GM10248 (cell line): ENCODE measurements at places on chromosomes 13 and 19.

GRCh38 chr19:42693760-42694350 is 46.4 kb downstream of the PSG3 start:
- peak; percentile 26 for DNase-seq

GRCh38 chr19:1355568-1356507 is 27.9 kb upstream of the NDUFS7 start:
- peak; percentile 42 for DNase-seq

- DNase-seq = peak; percentile 61
These were observed 10.2 kb downstream of the C19orf12 start for GRCh38 chr19:29704562-29705558.

DNA sequence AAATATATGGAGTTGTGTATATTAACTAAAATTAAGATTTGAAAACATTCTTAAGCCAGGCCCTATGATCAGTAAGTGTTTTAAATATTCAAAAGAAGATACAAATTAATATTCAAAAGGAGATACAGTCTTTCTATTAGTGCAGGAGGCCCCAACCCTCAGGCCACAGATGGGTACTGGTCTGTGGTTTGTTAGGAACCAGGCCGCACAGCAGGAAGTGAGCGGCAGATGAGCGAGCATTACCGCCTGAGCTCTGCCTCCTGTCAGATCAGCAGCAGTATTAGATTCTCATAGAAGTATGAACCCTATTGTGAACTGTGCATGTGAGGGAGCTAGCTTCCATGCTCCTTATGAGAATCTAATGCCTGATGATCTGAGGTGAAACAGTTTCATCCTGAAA is 232.9 kb downstream of the FOXO1 start:
- no peak for DNase-seq

DNA sequence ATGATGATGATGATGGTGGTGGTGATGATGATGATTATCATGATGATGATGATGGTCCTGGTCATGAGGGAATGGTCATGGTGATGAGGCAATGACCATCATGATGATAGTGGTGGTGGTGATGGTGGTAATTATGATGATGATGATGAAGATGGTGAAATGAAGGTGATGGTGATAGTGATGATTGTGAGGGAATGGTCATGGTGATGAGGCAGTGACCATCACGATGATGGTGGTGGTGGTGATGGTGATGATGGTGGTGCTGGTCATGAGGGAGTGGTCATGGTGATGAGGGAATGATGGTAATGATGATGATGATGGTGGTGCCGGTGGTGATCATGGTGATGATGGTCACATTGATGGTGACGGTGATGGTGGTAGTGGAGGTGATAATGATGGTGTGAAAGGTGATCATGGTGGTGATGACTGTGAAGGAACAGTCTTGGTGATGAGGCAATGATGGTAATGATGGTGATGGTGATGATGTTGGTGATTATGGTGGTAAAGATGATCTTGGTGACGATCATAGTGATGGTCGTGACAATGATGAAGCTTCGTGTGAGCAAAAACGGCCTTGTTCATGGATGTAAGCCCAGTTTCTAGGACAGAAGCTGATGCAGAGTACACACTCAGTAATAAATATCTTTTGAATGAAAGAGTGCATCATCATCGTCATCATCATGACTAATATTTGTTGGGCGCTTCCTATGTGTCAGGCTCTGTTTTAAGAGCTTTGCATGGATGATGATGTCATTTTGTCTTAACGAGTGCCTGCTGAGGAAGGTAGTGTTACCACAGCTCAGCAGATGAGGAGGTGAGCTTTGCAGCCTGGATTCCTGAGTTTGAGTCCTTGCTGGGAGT is 17.3 kb downstream of the SBK2 start:
- DNase-seq = no peak

DNA sequence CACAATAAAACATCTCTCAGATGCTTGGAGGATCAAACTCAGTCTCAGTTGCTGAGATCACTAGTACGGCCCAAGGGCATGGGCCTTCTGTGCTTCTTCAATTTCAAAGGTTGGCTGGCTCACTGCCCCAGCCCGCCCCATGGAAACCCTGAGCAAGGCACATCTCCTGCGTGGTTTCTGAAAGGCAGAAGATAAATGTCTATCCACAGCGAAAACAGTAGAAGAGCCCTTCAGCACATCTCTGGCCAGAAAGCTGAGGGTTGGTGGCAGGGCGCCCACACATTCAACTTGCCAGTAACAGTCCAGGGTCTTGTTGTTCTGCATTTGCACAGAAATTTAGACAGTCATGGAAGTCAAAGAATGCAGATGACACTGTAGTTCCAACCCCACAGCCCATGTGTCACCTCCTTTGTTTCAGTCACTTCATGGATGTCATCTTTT is 24.0 kb upstream of the KATNAL1 start:
- no peak for DNase-seq

- DNase-seq = no peak
These were observed 9.0 kb downstream of the PPP1R14A start for GRCh38 chr19:38247126-38247525.

DNA sequence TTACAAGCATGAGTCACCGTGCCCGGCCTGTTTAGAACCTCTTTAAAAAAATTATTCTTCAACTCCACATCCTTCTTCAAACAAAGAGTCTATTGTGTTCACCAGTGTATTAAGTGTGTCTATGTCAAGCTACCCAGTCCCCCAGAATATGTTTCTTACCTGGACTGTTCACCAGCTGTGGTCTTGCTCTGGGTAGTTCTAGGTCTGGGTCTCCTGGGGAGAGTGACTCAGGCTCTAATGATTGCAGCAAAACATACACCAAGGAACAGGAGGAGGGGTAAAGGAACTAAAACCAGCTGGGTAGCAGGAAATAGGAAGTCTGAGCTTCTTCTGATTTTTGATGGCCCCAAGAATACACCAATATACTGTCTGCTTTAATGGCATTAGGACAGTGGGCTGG is at the start of gene FPR1:
Gene FPR1, minus strand, starts transcription at position 224 of the 400 bp plus-strand sequence. CDS start 4,884 bp downstream, outside the sequence.
- no peak for DNase-seq

DNA sequence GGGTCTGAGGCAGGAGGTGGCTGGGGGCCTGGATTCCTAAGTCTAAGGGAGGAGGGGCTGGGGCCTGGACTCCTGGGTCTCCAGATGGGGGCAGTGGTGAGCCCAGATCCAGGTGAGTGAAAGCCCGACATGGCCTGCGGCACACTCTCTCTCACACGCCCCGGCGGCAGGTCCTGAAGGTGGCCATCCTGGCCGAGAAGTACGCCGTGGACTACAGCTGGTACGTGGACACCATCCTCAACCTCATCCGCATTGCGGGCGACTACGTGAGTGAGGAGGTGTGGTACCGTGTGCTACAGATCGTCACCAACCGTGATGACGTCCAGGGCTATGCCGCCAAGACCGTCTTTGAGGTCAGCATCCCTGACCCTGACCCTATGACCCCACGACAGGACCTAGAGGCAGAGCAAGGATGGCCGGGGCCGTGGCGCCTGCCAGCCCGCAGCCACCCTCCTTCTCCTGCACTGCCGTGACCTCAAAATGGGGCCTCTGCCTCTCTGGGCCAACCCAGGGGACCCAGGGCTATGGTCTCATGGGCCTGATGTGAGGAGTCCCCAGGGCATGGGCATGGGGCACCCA is 13.2 kb downstream of the FUZ start:
- no peak for DNase-seq

GRCh38 chr13:19634256-19634740 is 839 bp downstream of the MPHOSPH8 start:
- DNase-seq = no peak

DNA sequence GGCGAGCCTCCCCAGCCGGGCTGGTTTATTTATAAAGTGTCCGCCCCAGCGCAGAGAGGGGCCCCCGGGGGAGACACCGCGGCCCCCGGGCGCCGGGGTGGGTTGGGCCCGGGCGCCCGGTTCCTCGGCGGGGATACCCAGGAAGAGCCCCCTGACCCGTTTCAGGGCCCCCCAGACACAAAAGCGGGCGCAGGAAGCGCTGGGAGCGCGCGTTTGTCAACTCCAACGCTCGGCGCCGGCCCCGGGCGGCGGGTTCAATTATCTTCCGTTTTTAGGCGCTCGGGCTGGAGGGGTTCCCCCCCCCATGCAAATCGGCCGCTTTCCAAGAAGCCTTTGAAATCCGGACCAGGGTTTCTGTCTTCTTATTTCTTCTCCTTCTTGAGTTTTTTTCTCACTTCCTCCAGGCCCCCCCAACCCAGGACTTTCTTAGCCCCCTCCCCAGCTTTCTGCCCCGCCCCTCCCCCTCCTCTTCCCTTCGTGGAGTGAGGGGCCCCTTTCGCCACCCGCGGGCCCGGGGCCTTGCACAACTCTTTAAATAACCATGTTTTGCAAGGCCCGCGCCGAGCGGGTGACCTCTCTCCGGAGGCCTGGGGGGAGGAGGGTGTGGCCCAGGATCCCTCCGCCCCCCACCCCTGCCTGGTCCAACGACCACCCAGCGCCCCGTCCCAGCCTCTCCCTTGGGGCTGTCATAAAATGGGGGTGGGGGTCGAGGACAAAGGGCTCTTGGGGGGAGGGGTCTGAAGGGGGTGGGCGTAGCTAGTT is 935 bp downstream of the ARID3A start:
- peak; percentile 75 for DNase-seq

DNA sequence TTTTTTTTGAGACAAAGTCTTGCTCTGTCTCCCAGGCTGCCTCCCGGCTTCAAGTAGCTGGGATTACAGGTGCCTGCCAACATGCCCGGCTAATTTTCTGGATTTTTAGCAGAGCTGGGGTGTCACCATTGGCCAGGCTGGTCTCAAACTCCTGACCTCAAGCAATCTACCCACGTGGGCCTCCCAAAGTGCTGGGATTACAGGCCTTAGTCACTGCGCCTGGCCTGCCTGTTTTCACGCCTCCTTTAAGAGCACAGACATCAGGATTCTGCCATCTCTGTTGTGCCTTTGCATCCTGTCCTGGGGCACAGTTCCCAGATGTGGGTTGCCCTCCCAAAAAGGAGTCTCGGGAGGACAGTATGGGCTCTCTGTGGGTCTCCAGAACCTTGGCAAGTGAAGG is 2.5 kb upstream of the PRAM1 start:
- DNase-seq = no peak

- DNase-seq = no peak
These were observed 445.7 kb downstream of the RFC3 start for GRCh38 chr13:34263681-34264080.

DNA sequence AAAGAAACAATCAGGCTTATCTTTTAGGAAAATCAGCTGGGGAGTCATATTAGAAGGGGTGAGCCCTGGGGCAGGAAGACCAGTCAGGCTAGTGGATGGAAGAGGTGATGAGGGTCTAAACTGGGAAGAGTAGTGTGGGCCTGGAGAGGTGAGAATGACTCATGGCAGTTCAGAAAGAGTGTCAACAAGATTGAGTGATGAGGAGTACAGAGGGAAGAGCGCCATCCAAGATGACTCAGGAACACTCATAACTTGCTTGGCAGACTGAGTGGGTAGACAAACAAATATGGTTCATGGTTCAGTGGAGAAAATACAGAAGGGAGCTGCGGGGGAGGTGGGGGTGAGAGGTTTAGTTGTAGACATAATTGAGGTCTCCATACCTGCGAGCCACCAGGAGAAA is 17.3 kb upstream of the CLDN10 start:
- no peak for DNase-seq

DNA sequence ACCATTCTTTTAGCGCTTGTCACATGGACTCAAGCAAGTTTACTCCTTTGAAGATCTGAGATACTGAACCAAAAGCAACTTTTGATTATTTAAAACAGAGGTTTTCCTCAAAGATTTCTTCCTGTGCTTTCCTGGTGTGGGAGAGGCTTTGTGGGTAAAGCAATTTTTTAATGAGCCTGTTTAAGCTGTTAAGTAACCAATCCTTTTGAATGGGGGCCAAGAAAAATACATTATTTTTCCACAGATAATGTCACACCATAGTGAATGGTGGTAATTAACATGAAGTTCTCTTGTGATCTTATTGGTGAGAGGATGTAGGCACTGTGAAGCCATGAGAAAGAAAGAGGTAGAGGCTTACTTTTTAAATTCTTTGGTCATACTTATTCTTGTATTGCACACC is 55.8 kb upstream of the OBI1 start:
- no peak for DNase-seq

DNA sequence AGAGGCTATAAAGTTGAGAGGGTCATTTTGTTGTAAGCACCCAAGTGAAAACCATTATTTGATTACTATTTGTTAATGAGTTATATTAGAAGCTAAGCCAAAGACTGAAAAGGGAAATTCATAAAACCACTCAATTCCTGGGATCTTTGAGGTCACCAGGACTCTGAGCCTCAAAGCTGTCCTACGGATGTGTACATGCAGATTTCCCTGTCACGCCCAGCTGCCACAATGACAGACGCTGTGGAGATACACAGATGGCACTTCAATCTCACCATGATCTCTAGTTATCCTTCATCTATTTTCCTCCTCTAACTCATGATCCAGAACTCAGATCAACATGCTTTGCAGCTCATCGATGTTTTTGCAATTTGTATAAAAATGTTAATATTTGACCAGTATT is 403.5 kb upstream of the MIR17HG start:
- DNase-seq = no peak

GRCh38 chr19:38224014-38224862 is at the start of gene DPF1:
DPF1 (minus strand) TSS chr19:38224222; CDS start chr19:38224142, 80 bp downstream.
- DNase-seq = peak; percentile 95
